HFFc6 (cell line): ENCODE measurements at places on chromosomes 13 and 19. TPM values are rescaled to one million over a fixed set of nuclear protein-coding genes. Genes with fewer than 3 reads are reported as not detected.

IGFL3 gene
- not detected in 3 replicates for total RNA-seq

ERFL gene
- 0.10 to 0.12 TPM in 2 of 3 replicates, not detected in the other for total RNA-seq

TEX29 gene
- total RNA-seq: 0.41 TPM in 1 of 3 replicates, not detected in the others

PEAK3 gene
- total RNA-seq: 0.11 to 0.43 TPM (median 0.15 TPM) in 3 replicates

GRCh38 chr13:106078191-106078590 lies 457.3 kb downstream of the EFNB2 start:
- peaks cover 2% of the 10 kb centered on the region for H3K27me3 ChIP-seq
- DNase-seq: no peak

GRCh38 chr13:97946951-97947588 lies 6.4 kb upstream of the IPO5 start:
- peak overlapping the region; percentile 90 for H3K27ac ChIP-seq
- H3K4me3 ChIP-seq: peak overlapping the region; percentile 51
- H3K4me1 ChIP-seq: peaks cover 58% of the 10 kb centered on the region
- H3K36me3 ChIP-seq: peaks cover 10% of the 10 kb centered on the region

DNA sequence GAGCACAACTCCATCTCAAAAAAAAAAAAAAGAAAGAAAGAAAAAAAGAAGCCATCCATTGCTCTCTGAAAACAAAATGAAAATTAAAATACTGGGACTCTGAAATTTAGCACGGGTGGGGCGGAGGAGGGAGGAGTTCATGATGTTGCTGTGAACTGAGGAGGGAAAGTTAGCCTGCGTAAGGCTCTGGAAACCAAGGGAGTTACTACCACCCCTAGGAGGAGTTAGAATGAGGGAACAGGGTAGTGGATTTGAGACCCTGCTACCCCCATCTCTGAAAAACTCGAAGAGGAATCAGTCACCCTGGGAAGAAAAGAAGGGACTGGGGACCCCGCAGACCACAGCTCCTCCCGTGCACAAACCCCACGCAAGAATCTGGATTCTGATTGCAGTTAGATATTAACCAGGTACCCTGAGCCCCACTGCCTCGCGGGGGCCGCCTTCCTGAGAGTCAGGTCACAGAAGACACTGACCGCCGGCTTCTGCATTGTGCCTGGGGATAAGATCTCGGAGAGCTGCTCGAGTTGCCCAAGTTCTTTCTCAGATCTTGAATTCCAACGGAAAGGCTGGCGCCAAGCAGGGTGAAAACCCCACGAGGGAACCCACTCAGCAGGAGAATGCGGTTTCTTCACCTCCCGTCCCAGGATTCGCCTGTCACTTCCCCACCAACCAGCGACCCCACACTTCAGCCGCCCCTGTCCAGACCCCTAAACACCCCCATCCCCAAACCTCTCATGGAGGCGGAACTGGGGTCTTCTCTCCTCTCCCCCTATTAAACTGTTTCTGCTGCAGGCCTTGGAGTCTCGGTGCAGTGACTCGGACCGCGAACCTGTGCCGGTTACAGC lies 870 bp downstream of the ZNF442 start:
- DNase-seq: peak; percentile 16
- peak overlapping the region; percentile 96 for H3K4me3 ChIP-seq
- H3K27ac ChIP-seq: peak overlapping the region; percentile 96
- peaks cover 24% of the 10 kb centered on the region for H3K4me1 ChIP-seq

GRCh38 chr19:40596608-40597328 lies 4.4 kb upstream of the LTBP4 start:
- H3K4me1 ChIP-seq: peaks cover 44% of the 10 kb centered on the region
- DNase-seq: peak; percentile 34
- H3K27me3 ChIP-seq: peaks cover 16% of the 10 kb centered on the region
- H3K4me3 ChIP-seq: no peak overlapping the region
- peaks cover 5% of the 10 kb centered on the region for H3K36me3 ChIP-seq

DNA sequence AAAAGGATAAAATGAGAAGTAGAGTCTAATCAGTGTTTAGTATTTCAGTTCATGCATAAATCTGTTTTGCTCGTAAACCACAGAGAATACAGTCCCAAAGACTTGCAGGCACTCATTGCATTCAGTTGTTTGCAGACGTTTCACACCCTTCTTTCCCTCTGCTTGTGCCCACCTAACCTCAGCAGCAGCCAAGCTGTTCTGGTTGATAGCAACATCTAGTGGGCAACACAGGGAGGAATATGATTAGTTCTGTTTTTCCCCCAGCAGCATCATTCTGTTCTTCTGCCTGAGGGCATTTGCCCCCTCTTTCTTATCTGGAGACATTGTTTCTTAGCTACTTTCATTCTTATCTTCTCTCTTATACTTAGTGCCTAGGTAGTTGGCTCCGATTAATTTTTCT lies 135.6 kb downstream of the PAN3 start:
- DNase-seq: no peak
- H3K27me3 ChIP-seq: peaks cover 2% of the 10 kb centered on the region; the same call in 1 of the 2 replicates
- H3K36me3 ChIP-seq: 0 out of 2 replicates have a peak, but pooled peaks cover 7% of the 10 kb centered on the region
- no peak overlapping the region for H3K27ac ChIP-seq

- peaks cover 5% of the 10 kb centered on the region for H3K36me3 ChIP-seq
- no peak overlapping the region for H3K27ac ChIP-seq
Observed at GRCh38 chr13:112781881-112782361, 92.1 kb downstream of the ATP11A start.

- H3K27me3 ChIP-seq: peaks cover 25% of the 10 kb centered on the region
- no peaks in the 10 kb centered on the region for H3K36me3 ChIP-seq
- H3K4me3 ChIP-seq: no peak overlapping the region
- no peaks in the 10 kb centered on the region for H3K4me1 ChIP-seq
- no peak for DNase-seq
- H3K27ac ChIP-seq: no peak overlapping the region
Observed at GRCh38 chr13:101916108-101916774, 463.8 kb downstream of the ITGBL1 start.

- no peaks in the 10 kb centered on the region for H3K36me3 ChIP-seq
- H3K27ac ChIP-seq: no peak overlapping the region
- DNase-seq: peak; percentile 4
Observed at GRCh38 chr13:90738881-90739280, 608.6 kb upstream of the MIR17HG start.

DNA sequence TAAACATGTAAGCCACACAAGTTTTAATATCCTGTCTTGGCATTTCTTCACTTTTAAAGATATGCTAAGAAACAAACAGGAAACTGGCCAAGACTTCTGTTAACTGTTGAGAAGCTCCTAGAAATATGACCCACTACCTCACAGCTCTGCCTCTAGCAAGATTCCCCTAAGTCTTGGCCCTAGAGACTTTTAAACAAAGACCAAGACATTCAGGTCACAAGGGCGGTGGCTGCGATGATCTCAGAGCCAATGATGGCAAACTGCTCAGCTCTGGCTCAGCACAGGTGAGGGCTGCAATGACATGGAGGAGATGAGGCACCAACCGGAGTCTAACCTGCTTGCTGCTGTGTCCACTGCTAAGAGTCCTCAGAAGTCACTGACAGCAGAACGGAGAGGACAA lies 114.8 kb downstream of the SUCLA2 start:
- no peaks in the 10 kb centered on the region for H3K36me3 ChIP-seq
- peaks cover 2% of the 10 kb centered on the region; the same call in 1 of the 2 replicates for H3K27me3 ChIP-seq
- no peak overlapping the region for H3K27ac ChIP-seq

- peak overlapping the region; percentile 97 for H3K27ac ChIP-seq
- peak; percentile 59 for DNase-seq
- H3K4me1 ChIP-seq: peaks cover 78% of the 10 kb centered on the region
- peak overlapping the region; percentile 66 for H3K4me3 ChIP-seq
- H3K27me3 ChIP-seq: 0 out of 2 replicates have a peak, but pooled peaks cover 3% of the 10 kb centered on the region
Observed at GRCh38 chr13:98508685-98509084, 68.2 kb downstream of the STK24 start.

- no peak overlapping the region for H3K4me3 ChIP-seq
- H3K27me3 ChIP-seq: peaks cover 5% of the 10 kb centered on the region; the same call in 1 of the 2 replicates
- H3K27ac ChIP-seq: no peak overlapping the region
Observed at GRCh38 chr13:49635599-49636433, 7.5 kb downstream of the ARL11 start.

DNA sequence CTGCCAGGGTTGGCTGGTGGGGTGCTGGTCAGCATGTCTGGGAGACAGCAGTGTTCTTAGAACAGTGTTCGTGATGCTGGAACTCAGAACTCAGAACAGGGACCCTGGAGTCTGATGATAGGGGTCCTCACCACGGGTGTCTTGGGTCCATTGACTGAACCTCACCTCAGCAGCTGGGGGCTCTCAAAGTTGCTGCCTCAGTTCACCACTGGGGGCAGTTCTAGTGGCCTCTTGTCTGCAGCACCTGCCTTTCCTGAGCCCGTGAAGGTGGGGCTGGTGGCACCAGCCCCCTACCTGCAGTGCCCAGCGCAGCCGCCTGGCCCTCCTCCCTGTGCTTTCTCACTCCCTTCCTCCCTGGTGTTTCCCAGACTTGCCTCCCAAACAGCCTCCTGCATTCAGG lies 28.5 kb downstream of the SAFB start:
- no peak overlapping the region for H3K27ac ChIP-seq
- H3K36me3 ChIP-seq: peaks cover 53% of the 10 kb centered on the region
- H3K27me3 ChIP-seq: peaks cover 1% of the 10 kb centered on the region
- H3K4me1 ChIP-seq: no peaks in the 10 kb centered on the region
- no peak overlapping the region for H3K4me3 ChIP-seq

GRCh38 chr19:5809469-5809868 lies 4.6 kb downstream of the NRTN start:
- no peak for DNase-seq
- H3K36me3 ChIP-seq: no peaks in the 10 kb centered on the region
- peaks cover 25% of the 10 kb centered on the region for H3K27me3 ChIP-seq
- no peak overlapping the region for H3K27ac ChIP-seq

DNA sequence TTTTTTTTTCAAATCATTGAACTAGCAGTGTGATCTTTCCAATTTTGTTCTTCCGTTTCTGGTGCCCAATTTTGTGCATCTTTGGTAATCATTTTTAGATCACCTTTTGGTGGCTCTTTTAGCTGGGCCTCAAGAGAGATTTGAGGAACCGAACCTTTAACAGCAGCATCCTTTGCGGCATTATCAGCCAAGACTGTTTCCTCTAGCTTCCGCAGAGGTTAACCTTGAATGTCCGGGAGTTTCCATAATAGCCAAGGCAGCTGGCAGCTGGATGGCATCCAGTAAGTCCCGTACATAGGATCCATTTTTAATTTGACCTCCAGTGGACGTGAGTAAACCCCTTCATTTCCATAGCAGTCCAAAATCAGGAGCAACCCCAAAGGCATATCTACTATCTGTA lies 9.6 kb downstream of the IRGC start:
- H3K27me3 ChIP-seq: peaks cover 6% of the 10 kb centered on the region
- H3K4me3 ChIP-seq: no peak overlapping the region
- no peak for DNase-seq
- peaks cover 9% of the 10 kb centered on the region; the same call in 1 of the 2 replicates for H3K36me3 ChIP-seq
- H3K27ac ChIP-seq: no peak overlapping the region

DNA sequence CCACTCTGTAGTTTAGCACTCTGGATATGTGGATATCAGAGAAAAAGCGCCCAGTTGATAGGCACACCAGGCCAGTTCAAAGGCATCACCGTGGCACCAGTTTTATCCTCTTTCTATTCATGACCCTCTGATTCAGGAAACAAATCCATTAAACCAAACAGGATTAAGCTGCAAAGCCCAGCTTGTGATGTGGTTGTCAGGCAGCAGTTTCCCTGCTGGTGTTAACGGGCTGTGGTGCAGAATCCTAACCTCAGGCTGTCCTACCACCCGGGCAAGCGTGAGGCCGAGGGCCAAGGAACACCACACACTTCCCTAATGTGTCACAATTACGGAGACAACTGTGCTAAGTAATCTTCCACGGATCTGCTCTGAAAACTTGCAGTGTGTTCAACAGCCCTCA lies 209.1 kb downstream of the OLFM4 start:
- no peaks in the 10 kb centered on the region for H3K27me3 ChIP-seq
- H3K36me3 ChIP-seq: no peaks in the 10 kb centered on the region
- no peak overlapping the region for H3K27ac ChIP-seq
- H3K4me1 ChIP-seq: no peaks in the 10 kb centered on the region
- DNase-seq: no peak

DNA sequence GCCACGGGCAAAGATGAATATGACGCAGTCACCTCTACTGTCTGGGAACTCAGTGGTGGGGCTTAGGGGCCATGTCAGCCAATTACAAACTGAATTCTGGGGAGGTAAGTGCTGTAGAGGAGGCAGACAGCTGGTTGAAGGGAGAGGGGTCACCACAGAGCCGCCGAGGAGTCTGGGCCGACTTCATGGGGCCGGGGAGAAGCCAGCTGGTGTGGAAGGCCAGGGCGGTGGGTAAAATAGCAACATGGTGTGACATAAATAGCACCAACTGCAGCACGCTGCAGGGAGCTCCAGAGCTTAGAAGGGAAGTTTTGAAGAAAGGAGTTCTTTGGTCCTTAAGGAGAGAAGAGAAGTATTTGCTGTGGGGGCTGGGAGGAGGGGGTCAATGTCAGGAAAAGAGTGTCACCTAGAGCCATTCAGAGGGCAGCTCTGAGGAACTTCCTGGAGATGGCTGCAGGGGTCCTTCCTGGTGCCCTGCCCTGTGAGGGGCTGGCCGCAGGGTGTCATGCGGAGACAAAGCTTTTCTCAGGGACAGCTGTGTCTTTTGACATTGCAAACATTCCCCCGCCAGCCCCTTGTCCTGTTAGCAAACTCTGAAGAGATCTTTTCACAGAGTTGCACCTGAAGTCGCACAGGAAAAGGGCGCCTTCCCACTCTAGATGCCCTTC lies 6.4 kb downstream of the METTL21C start:
- DNase-seq: no peak
- peaks cover 19% of the 10 kb centered on the region for H3K4me1 ChIP-seq
- H3K27me3 ChIP-seq: peaks cover 21% of the 10 kb centered on the region
- H3K27ac ChIP-seq: no peak overlapping the region
- H3K4me3 ChIP-seq: no peak overlapping the region
- H3K36me3 ChIP-seq: no peaks in the 10 kb centered on the region

DNA sequence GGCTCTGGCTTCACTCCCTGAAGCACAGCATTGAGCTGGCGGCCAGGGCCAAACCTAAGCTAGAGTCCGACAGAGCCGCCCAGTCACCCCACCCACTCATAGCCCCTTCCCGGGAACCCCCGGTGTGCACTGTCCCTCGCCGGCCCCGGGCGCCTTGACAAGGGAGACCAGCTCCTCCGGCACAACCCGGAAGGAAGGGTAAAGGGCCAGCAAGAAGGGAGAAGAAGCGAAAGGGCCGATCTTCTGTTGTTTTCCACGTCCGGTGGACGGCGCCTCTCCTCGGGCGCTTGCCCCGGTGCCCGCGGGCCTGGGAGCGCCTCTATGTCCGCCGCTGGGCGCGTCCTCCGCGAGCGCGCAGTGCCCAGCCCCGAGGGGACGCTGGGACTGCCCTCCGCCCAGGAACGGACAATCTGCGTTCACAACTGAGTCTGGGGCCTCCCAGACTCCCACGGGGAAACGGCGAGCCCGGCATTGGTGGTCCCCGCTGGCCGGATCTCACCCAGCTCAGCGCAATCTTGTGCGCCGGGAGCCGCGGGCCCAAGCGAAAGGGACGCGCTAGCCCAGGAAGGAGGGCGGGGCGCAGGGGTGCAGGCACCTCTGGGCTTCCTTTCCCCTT lies 172.5 kb upstream of the MIR17HG start:
- H3K36me3 ChIP-seq: no peaks in the 10 kb centered on the region
- H3K27me3 ChIP-seq: peaks cover 3% of the 10 kb centered on the region; the same call in 1 of the 2 replicates
- H3K27ac ChIP-seq: no peak overlapping the region
- no peak overlapping the region for H3K4me3 ChIP-seq
- no peak for DNase-seq
